Heart right ventricle (tissue), 16 donors: ENCODE measurements at places on chromosomes 7 and 10. TPM values are rescaled to one million over a fixed set of nuclear protein-coding genes. Genes with fewer than 3 reads are reported as not detected.

GRCh38 chr7:156059369-156059768 lies 247.1 kb upstream of the SHH start:
- DNase-seq: no peak

GRCh38 chr10:86753638-86754434 lies 2.6 kb upstream of the BMPR1A start:
- DNase-seq: peak; percentile 52

- peak; percentile 33 for DNase-seq
Observed at GRCh38 chr7:157347217-157347904, 10.6 kb downstream of the DNAJB6 start.

- DNase-seq: no peak
Observed at GRCh38 chr7:112143582-112143981, 62.6 kb downstream of the DOCK4 start.

GRCh38 chr10:24453404-24453830 lies 244.5 kb downstream of the KIAA1217 start:
- no peak for DNase-seq

DNA sequence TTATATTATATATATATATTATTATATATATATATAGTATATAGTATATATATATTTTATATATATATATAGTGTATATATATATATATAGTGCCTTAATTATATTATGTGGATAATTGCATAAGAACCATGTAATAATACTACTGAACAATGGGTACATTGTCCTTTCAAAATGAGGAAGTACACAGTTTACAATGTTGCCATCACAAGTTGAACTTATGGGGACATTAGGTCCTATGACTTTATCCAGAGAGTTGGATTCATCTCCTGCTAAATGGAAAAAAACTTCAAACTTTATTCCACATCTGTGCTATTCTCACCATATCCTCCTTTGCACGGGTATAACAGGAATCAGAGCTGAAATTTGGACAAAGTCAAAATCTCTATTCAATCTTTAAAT lies 105.0 kb upstream of the AGR3 start:
- DNase-seq: no peak

DNA sequence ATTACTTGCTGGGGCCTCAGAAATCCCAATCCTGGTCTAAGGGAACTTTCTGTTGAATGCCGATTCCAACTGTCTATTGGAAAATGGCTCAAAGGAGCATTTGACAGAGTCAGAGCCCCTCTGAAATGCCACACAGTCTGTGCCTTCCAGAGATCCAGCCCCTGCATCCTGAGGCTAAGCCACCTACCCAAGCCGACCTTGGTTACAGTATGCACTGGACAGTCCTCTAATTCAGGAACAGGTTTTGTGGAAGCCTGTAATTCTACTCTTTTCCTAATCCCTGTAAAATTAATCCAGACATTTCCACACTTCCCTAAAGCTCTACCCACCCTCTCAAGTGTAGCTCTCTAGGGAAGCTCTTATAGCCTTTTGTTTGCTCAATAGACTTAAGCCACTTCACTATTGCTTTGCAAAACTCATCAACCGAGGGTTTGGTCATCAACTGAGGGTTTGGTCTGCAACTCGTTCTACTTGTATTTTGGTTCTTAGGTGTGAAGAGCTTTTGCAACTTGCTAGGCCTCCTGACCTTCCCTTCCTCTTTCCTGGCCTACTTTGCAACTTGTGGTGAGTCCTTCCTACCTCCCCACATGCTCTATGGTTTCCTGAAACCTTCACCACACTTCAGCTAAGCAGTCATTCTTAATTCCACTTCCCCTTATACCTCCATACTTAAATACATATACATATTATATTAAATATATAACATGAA lies 364.8 kb downstream of the SFMBT2 start:
- no peak for DNase-seq

SEMA3A gene
- 3.3 TPM for total RNA-seq

DNA sequence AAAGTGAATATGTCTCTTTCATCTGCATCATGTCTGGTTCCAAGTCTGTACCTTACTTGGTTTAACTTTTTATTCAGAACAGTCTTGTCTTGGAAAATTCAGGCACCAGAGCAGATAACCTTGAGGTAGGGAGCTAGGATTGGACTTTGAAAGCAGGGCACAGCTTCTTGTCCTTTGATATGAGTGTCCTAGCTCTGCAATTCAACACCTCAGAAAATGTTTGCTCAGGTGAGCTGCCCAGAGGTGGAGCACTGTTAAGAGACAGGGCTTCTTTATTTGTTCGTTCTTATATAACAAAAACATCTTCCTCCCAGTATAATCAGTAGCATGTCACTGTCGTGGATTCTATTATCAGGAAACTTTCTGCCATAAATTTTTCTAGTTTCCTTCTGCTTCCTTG lies 118.3 kb downstream of the LRRC4 start:
- no peak for DNase-seq

LIPM gene
- not detected for total RNA-seq

GRCh38 chr7:132197772-132198171 lies 378.5 kb downstream of the PLXNA4 start:
- no peak for DNase-seq

LIPF gene
- total RNA-seq: not detected
